Activated CD4-positive, alpha-beta T cell treated with anti-CD3 and anti-CD28 coated beads for 36 hours (primary cell): ENCODE measurements at places on chromosomes 5 and 9. TPM values are rescaled to one million over a fixed set of nuclear protein-coding genes. Genes with fewer than 3 reads are reported as not detected.

CDX1 gene
- not detected for total RNA-seq

PALM2AKAP2 gene
- total RNA-seq = 0.39 TPM

PFN3 gene
- not detected for total RNA-seq

OTULINL gene
- 10.9 TPM for total RNA-seq

KCNV2 gene
- not detected for total RNA-seq

GLRA1 gene
- total RNA-seq = not detected

UGT3A1 gene
- not detected for total RNA-seq

CCNO gene
- total RNA-seq = not detected

C9orf50 gene
- total RNA-seq = not detected

PCDH12 gene
- 0.80 TPM for total RNA-seq
